ENCODE measurements at places on chromosomes 5 and 9. TPM values are rescaled to one million over a fixed set of nuclear protein-coding genes. Genes with fewer than 3 reads are reported as not detected.

The OCLN gene
- 0.08 TPM for total RNA-seq

The C8G gene
- total RNA-seq = 0.94 TPM

The FRRS1L gene
- not detected for total RNA-seq

The OR1K1 gene
- not detected for total RNA-seq

The PCDHGA7 gene
- 0.08 TPM for total RNA-seq

The ZNF883 gene
- 0.96 TPM for total RNA-seq

The MARCOL gene
- total RNA-seq = not detected

The IL4 gene
- 18.5 TPM for total RNA-seq

The DNAJA1 gene
- total RNA-seq = 321 TPM

The CATSPER3 gene
- total RNA-seq = 0.63 TPM

The LHX6 gene
- total RNA-seq = not detected

The GAS1 gene
- 0.41 TPM for total RNA-seq

The TAF11L10 gene
- total RNA-seq = not detected

The CXXC5 gene
- 3.3 TPM for total RNA-seq

The FOXD4L3 gene
- not detected for total RNA-seq

The SLC22A4 gene
- 1.4 TPM for total RNA-seq

The LURAP1L gene
- total RNA-seq = not detected

The SPAAR gene
- total RNA-seq = not detected

The EFNA5 gene
- total RNA-seq = 0.24 TPM

The RAD17 gene
- total RNA-seq = 24.7 TPM

The FCN2 gene
- total RNA-seq = not detected

The TBC1D2 gene
- 1.9 TPM for total RNA-seq

The BTNL8 gene
- not detected for total RNA-seq

The CAMK2A gene
- not detected for total RNA-seq

The DDX4 gene
- 0.48 TPM for total RNA-seq

The TEX48 gene
- total RNA-seq = 0.42 TPM

The TPM2 gene
- total RNA-seq = 2.2 TPM

The LCN2 gene
- total RNA-seq = not detected

The CDX1 gene
- 0.13 TPM for total RNA-seq

The MCC gene
- total RNA-seq = 2.5 TPM

The ROR2 gene
- 0.10 TPM for total RNA-seq

The SLC46A2 gene
- total RNA-seq = not detected

The IL17B gene
- total RNA-seq = not detected

The GRIA1 gene
- total RNA-seq = not detected

The STPG3 gene
- not detected for total RNA-seq

The UQCRQ gene
- total RNA-seq = 475 TPM

The PCDHB10 gene
- total RNA-seq = not detected

The PRLR gene
- 0.25 TPM for total RNA-seq

The PCDHB4 gene
- not detected for total RNA-seq

The ITGA2 gene
- 1.1 TPM for total RNA-seq

The RUSC2 gene
- total RNA-seq = 2.1 TPM

The PDZD2 gene
- total RNA-seq = 0.24 TPM

The ARHGEF39 gene
- 1.1 TPM for total RNA-seq

The NIM1K gene
- total RNA-seq = 0.65 TPM

The ARL14EPL gene
- total RNA-seq = not detected

The NIPAL4 gene
- total RNA-seq = 3.7 TPM

The JAKMIP2 gene
- 1.3 TPM for total RNA-seq

The RNF183 gene
- not detected for total RNA-seq

The CYSRT1 gene
- total RNA-seq = 0.46 TPM

The CAVIN4 gene
- total RNA-seq = 0.24 TPM

The AGXT2 gene
- not detected for total RNA-seq

The S1PR3 gene
- 0.58 TPM for total RNA-seq

The LIFR gene
- 0.43 TPM for total RNA-seq

The TAF11L5 gene
- total RNA-seq = not detected

The LRRC70 gene
- total RNA-seq = 0.38 TPM

The CFAP90 gene
- not detected for total RNA-seq

The TRUB2 gene
- 64.6 TPM for total RNA-seq

The TTC23L gene
- total RNA-seq = not detected

Measured in activated T-cell treated with anti-CD3 and anti-CD28 coated beads, Interleukin-2, amount 50 U/mL, for 4 hours (primary cell).